Activated CD8-positive, alpha-beta memory T cell treated with anti-CD3 and anti-CD28 coated beads, Interleukin-2, amount 10 ng/mL, durations not matched to agents 7 days and 5 days (primary cell): ENCODE measurements at places on chromosomes 1 and 21. TPM values are rescaled to one million over a fixed set of nuclear protein-coding genes. Genes with fewer than 3 reads are reported as not detected.

SLC45A1 gene
- 0.12 TPM for total RNA-seq

ZCCHC17 gene
- total RNA-seq, result 24.0 TPM

TEX38 gene
- total RNA-seq, result not detected

HAO2 gene
- total RNA-seq, result not detected

CAMK2N1 gene
- total RNA-seq, result 0.47 TPM

SPRR1A gene
- total RNA-seq, result not detected

ZNF678 gene
- 6.7 TPM for total RNA-seq

S100A9 gene
- not detected for total RNA-seq

ZNF697 gene
- total RNA-seq, result 0.47 TPM

- no peak for DNase-seq
Measured at GRCh38 chr1:219755234-219755633, 142.3 kb upstream of the ZC3H11B start.

DNA sequence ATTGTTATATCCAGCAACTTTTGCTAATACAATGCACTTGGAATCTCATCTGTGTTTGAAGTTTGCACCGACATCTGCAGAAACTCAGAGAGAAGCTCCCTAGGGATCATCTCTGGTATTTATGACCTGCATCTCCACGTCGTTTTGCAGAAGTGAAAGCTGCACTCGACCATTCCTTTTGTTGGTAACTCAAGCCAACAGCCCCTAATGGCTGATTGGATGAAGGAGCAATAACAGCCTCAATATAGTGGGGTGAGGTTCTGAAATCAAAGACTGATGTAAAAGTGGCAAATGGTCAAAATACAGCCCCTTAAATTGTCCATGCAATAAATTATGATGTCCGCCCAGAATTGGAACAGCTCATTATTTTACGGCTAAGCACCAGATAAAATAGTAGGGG lies 344.2 kb upstream of the KAZN start:
- no peak for DNase-seq

DNA sequence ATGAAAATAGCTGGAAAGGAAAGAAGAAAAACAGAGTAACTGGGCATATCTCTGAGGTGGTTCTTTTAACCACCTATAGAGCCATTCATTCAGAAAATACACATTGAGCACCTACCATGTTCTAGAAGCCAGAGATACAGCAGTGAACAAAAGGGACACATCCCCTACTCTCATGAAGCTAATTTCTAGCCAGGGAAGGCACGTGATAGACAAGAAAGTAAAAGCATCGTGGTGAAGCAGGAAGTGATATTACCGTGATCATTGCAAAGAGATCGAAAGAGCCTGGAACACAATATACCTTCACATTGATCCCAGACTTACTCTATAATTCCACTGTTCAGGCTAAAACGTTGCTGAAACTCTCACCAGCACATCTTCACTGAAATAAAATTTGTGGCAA lies 76.0 kb downstream of the TIAM1 start:
- no peak for DNase-seq

GRCh38 chr1:46723901-46724300 lies 5.0 kb upstream of the EFCAB14 start:
- no peak for DNase-seq

GRCh38 chr1:40897513-40897912 lies 35.4 kb upstream of the CITED4 start:
- no peak for DNase-seq

GRCh38 chr1:75430526-75430925 lies 180.4 kb downstream of the SLC44A5 start:
- no peak for DNase-seq

- DNase-seq, result no peak
Measured at GRCh38 chr1:1436630-1437032, 1.1 kb downstream of the VWA1 start.

DNA sequence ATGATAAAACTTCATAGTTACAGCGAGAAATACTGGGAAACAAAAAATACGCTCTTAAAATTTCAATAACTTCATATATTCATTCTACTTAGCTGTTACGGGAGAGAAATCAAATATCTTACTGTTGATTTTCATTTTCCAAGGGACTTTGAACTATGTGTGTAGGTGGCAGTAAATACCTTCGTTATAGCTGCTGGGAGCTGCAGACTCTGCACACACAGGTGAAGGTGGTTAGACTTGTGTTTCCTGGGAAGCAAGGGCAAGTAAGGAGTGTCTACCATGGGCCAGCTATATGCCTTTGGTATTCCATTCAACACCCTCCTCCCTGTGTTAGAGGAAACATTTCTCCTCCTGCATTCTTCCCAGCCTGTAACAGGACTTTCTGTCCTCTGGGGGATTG lies 51.4 kb upstream of the DIRAS3 start:
- DNase-seq, result no peak

- peak; percentile 23 for DNase-seq
Measured at GRCh38 chr1:24868016-24868875, 61.8 kb downstream of the RUNX3 start.

GRCh38 chr21:24050231-24050630 lies 1557.0 kb downstream of the MRPL39 start:
- DNase-seq, result no peak

- DNase-seq, result no peak
Measured at GRCh38 chr1:232521660-232522059, 108.3 kb downstream of the SIPA1L2 start.

DNA sequence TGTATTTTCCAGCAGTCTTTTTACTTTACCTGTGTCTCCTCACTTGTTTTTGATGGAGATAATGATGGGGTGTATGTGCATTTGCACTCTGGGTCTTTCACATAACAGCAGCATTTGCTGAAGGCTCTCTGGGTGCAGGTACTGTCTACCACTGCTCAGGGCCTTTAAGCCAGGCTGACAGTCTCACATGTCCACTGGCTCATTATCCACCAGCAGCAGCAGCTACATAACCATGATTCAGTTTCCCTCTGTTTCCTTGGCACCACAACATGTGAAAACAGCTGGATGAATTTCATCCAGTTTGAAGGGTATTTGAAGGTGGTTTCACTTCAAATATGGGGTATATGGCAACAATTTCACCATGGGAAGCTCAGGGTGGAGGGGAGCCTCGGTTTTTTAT lies 41.2 kb upstream of the ROR1 start:
- no peak for DNase-seq

GRCh38 chr21:34557261-34557660 lies 45.3 kb upstream of the KCNE1 start:
- no peak for DNase-seq

DNA sequence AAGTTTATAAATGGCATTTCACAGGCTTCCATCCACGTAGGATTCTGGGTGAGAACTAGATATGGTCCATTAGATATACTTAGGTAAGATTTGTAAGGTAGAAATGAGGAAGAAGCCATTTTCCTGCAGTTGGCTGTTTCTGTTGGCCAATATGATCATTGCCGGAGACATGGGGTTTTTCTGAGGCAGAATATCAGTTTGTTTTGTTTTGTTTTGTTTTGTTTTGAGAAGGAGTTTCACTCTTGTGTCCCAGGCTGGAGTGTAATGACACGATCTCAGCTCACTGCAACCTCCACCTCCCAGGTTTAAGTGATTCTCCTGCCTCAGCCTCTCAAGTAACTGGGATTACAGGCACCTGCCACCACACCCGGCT lies 8.7 kb upstream of the EYA3 start:
- DNase-seq, result no peak

DNA sequence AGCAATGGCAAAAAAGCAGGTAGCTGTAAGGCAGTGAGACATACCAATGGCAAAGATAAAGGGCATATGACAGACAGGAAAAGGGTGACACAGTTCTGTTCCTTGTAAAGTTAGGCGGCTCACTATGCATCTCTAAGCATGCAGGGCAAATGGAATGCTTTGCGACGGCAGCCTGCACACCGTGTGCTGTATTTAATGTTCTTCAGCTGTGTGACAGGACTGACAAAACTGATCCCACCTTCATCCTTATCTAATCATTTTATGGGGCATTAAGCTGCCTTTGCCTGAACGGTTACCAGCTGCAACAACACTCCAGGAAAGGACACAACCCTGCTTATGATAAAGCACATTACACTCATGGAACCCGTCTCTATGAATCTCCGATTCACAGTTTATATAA lies 80.5 kb upstream of the VAV3 start:
- DNase-seq, result no peak

- DNase-seq, result no peak
Measured at GRCh38 chr1:54302549-54302948, 102.6 kb downstream of the MRPL37 start.

DNA sequence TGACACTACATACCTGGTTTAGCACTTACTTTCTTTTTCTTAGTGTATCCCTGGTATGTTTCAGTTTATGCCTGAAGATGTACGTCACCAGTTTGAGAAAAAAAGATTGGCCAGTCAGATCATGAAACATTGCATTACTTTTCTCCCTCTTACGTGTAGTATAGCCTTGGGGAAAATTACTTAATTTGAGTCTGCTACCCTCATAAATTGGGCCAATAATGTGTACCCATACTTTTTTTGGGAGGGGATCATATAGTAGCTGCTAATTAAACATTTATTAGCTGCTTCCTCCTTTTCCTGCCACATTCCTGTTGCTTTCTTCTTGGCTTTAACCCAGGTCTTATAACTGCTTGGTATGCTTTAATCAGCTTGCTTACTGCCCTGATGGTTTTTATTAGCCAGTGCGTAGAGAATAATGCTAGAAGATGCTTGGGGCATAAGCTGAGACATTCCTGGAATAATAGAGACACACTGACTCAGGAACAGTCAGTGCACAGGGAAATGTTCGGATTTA lies 32.1 kb downstream of the RABGAP1L start:
- no peak for DNase-seq

- no peak for DNase-seq
Measured at GRCh38 chr1:179714159-179714558, 28.9 kb upstream of the FAM163A start.

- no peak for DNase-seq
Measured at GRCh38 chr1:196650403-196650802, 1.4 kb upstream of the CFH start.

DNA sequence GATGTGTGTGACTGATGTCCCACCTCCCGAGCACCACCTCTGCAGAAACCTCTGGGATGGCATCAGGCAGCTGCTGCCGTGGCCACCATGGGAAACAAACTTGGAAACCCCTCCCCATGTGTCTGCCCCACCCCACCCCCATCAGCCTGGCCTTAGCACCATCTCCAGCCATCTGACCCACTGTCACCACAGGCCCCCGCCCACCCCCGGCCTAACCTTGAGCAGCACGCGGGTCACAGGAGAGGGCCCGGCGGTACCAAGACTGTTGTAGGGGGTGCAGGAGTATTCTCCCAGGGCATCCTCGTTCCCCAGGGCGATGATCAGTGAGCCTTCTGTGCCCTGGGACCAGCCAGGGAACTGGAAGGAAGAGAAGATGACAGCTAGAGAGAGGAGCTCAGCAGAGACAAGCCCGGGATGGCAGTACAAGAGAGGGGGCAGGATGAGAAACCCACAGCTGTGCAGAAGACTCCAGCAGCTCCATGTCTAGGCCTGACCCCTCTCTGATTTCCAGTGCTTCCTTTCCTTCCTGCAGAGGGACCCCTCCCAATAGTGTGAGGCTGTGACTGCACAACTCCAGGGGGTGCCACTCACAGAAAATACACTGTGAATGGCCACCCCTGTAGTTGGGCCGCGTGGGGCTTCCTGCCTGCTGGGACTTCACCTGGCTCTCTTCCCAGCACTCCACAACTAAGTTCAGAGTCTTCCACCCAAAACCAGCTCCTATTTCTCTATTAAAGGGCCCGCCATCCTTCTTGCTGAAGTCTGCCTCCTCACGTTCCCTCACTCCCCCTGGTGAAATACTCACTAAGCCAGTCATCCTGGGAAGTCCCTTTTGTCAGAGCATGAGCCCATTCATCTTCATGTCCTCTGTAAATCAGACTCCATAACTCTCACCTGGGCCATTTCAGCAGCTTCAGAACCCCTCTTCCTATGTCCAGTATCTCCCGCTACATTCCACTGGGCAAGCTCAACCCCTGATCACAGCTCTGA lies 7.3 kb upstream of the TAGLN2 start:
- DNase-seq, result no peak

GRCh38 chr1:41484402-41485241 lies at the start of gene EDN2:
Gene EDN2, minus strand, starts transcription at chr1:41484683. Its CDS starts 82 bp downstream, at chr1:41484601.
- no peak for DNase-seq

DNA sequence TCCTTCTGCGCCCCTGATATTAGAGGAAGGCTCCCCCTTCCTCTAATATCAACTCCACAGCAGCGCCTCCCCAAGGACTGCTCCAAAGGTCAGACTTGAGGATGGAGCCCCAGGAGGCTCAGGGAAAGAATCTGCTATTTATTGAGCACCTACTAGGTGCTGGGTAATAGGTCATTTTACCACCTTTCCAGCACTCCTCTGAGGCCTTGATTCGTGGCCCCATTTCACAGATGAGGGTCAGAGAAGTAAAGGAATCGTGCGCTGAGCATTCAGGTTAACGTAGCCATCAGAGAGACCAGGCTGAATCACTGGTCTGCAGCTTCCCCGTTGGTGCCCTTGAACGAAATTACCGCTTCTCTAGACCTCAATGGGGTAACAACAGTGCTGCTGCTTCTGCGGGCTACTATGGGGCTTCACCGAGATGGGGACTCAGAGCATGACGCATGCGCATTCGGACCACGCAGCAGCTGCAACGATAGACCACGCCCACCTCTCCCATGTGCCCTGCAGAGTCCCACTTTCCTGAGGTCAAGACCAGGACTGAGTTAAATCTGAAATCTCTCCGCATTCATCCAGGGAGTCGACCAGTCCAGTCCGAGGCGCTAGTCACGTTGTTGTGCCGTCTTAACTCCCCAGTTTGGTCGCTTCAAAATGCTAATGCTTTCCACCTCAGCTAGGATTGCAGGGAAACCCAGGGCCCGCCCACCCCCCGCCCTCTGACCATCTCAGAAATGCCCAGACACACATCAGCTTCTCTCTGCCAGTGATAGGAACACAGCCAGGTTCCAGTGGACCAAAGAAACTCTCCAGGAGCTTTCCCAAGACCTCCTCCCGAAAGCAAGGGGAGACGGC lies 12.9 kb downstream of the CAMK2N1 start:
- no peak for DNase-seq

GRCh38 chr1:76284842-76285241 lies 210.3 kb downstream of the ST6GALNAC3 start:
- DNase-seq, result no peak

GRCh38 chr1:29649189-29650040 lies 413.1 kb downstream of the PTPRU start:
- DNase-seq, result peak; percentile 30

DNA sequence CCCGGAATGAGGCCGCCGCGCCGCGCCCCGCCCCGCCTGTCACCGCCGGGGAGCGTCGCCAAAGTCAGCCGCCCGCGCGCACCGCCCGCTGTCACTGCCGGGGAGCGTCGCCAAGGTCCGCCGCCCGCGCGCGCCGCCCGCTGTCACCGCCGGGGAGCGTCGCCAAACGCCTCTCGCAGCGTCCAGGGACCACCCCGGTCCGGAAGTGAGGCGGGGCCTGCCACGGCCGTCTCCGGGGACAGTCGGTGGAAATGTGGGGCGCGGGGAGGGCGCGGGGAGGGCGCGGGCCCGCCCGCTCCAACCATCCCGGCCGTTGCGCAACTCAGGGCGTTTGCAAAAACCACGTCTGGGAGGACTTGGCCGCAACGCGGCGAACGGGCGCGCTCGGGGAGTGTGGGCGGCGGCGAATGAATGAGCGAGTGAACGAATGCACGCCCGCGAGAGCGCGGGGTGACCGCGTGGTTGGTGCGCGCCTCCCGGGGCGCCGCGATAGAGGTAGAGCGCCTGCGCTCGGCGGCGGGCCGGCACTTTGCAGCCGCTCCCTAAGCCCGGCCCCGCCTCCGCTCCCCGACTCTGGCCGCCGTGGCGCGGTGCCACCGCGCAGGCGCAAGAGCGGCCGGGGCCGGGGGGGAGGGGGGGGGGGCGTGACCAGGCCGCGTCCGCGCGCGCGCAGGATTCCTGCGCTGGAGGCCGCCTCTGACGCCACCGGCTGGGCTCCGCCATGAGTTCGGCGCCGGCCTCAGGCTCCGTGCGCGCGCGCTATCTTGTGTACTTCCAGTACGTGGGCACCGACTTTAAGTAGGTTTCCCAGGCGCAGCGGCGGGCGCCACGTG lies at the start of the genes ACAP3 and PUSL1:
TSS of gene ACAP3 (minus strand) at position 8 of the 833 bp plus-strand sequence. CDS start 115 bp downstream, outside the sequence.
TSS of gene PUSL1 (plus strand) at position 675 of the 833 bp plus-strand sequence. CDS start at position 722, 47 bp downstream.
- DNase-seq, result peak; percentile 91
